ENCODE measurements at places on chromosomes 4 and X.

DNA sequence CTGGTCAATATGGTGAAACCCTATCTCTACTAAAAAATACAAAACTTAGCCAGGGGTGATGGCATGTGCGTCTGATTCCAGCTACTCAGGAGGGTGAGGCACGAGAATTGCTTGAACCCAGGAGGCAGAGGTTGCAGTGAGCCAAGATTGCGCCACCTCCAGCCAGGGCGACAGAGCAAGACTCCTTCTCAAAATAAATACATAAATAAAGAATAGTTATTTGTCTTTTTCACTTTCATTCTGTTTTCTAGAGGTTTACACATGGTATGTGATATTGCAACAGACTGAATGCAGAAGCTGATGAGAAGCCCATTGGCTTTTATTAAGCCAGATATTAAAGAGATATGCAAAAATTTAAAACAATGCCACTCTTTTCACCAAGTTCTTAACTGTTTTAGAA lies 8.2 kb downstream of the KLHL15 start:
- no peak for DNase-seq

DNA sequence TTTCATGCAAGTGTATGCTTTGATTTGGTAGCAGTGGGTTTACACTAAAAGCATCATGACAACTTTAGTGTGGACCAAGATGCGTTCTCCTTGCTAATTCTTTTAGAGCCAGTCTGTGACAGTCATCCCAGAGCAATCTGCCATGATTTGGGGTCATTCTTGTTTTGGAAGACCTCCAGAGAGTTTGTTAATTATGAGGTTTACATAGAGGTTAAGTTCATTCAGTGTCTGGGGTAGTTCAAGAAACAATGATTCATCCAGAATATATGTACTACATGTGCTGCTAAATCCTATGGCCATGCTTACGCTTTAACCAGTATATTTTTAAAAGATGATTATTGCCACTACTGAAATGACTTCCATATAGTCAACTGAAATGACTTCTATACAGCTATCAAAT lies 328.5 kb upstream of the AGA start:
- DNase-seq, result no peak

- no peak for DNase-seq
Measured at GRCh38 chr4:94537921-94538628, 86.3 kb downstream of the PDLIM5 start.

- no peak for DNase-seq
Measured at GRCh38 chr4:83440899-83441298, 14.7 kb downstream of the HELQ start.

DNA sequence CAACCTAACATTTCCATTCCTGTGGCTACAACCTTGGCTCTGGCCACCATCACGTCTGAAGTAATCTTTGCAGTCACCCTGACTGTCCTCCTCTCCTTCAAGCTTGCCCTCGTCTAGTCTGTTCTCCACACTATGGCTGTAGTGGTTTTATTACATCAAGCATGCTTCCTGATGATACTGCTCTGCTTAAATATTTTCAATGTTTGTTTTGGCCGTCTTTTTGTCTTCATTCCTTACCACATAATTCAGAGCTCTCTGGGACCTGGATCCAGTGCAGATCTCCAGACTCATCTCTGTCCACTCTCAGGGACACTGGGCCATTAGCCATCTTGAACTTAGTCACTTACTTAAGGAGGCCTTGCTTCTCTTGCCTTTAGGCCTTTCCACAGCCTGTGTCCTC lies 27.7 kb upstream of the FREM3 start:
- peak; percentile 19 for DNase-seq

DNA sequence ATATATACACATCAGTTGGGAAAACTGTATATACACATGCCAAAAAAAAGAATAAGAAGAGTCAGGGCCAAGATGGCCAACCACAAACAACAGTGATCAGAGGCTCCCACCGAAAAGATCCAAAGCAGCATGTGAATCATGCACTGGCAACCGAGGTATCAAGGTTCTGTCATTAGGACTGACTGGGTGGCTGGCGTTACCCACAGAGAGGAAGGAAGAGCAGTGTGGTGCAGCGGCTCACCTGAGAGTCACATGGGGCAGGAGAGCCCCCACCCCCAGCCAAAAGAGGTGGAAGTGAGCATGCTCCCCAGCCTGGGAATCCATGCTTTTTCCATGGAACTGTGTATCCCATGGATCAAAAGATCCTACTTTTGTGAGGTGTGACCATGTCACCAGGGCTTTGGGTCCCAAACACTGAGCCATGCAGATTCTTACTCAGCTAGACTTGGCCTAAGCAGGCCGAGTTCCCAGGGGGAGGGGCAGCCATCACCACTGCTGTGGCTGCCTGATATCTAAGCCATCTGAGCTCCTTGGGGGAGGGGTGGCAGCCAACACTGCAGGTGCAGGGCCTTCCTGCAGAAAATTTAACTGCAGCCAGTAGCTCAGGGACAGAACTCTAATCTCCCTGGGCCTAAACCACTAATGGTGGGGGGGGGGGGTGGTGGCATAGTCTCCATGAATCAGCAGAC lies 52.8 kb downstream of the P2RY10 start:
- DNase-seq, result no peak

GRCh38 chr4:165516281-165516833 lies 137.5 kb downstream of the CPE start:
- no peak for DNase-seq

GRCh38 chrX:20394451-20394850 lies 127.7 kb upstream of the RPS6KA3 start:
- DNase-seq, result no peak

DNA sequence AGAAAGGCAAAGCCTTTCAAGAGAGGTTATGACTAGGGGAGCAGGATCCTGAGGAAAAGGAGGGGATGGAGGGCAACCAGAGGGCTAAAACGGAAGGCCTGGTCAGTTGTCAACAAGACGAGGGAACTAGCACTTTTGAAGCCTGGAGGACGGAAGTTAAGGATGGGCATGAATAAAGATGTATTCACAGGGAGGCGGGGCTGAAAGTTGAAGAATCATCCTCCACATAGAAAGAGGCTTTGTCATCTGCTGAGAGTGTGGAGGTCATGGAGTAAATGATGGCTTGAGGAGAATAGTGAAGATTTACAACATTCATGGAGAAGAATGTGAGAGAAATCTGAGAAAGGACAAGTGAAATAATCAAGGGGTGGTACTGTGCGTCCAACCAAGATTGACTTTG lies 137.5 kb downstream of the MAGEB17 start:
- no peak for DNase-seq

GRCh38 chrX:4091046-4091760 lies 377.8 kb upstream of the PRKX start:
- no peak for DNase-seq

DNA sequence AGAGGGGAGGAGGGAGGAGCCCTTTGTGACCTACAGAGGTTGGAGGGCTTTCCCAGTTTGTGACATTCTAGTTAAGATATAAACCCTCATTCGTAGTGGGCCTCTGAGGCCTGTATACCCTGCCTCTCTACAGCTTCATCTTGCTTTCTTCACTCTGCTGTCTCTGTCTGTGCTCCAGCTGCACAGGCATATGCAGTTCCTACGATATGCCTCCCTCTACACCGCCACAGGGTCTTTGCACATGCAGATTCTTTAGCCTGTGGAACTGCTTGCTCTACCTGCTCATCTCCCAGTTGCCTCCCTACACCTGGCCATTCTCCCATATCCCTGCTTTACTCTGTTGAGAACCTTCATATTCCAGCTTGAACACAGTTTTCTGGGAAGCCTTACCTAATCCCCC lies 38.1 kb downstream of the SLIT2 start:
- DNase-seq, result no peak

- DNase-seq, result no peak
Measured at GRCh38 chr4:105361053-105361452, 112.8 kb downstream of the PPA2 start.

DNA sequence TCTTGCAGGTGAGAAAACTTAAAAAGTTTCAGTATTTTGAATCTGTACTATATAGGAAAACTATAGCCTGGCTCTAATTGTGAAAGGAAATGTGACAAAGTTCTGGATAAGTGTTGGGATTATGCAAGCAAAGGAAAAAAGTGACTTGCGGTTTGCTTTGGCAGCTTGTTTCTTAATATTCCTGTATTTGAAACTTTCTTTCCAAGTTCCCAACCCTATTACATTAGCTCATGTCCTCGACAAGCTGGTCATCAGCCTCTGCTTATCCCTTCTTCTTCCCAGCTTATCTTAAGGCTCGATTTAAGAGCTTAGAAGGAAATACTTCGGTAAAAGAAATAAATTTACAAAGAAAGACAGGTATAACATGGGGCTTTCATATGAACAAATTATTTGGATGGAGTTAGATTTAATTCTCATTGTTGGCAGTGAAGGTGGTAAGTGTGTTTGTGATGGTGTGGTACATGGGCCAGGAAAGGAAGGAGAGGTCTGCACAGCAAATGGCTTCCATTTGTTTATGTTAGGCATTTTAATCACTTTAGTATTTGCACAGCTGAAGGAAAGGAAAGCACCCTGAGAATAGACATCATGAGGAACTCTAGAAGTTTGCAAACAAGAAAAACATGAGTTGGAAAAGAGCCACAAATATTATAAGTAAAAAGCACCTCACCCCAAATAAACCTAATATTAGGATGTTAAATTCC lies 5.1 kb upstream of the MYOZ2 start:
- DNase-seq, result no peak

DNA sequence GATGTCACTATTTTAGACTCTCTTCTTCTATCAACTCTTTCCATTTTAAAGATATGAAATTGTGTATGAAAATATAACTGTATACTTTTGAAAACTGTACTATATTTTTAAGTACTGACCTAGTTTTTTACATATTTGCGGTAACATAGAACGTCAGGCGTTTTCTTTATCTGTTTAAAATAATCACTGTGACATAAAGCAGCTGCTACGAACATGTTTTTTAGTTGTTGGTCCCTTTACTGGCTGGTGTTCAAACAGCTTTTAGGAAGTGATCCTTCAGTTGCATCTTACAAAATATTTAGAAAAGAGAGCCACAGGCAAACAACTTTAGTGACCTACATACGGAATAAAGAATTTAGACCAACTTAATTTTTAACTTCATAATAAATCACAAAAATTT lies 73.1 kb downstream of the METTL14 start:
- no peak for DNase-seq

GRCh38 chrX:126489116-126489695 lies 63.4 kb downstream of the DCAF12L1 start:
- DNase-seq, result no peak

DNA sequence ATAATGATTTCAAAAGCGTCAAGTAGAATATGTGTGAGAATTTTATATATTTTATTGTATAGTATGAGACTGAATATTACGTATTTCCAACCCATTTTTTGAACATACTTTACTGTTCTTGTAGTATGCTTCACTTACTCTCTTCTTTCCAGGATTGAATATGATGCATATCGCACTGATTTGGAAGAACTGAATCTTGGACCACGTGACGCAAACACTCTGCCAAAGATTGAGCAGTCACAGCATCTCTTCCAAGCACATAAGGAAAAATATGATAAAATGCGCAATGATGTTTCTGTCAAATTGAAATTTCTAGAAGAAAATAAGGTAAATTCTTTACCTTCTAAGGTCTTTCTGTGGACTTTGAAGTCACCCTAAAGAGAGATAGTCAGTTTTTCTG lies 48.1 kb upstream of the FHDC1 start:
- no peak for DNase-seq

GRCh38 chr4:152004801-152005200 lies 244.0 kb upstream of the GATB start:
- no peak for DNase-seq

- no peak for DNase-seq
Measured at GRCh38 chrX:25156832-25157231, 141.1 kb upstream of the ARX start.

DNA sequence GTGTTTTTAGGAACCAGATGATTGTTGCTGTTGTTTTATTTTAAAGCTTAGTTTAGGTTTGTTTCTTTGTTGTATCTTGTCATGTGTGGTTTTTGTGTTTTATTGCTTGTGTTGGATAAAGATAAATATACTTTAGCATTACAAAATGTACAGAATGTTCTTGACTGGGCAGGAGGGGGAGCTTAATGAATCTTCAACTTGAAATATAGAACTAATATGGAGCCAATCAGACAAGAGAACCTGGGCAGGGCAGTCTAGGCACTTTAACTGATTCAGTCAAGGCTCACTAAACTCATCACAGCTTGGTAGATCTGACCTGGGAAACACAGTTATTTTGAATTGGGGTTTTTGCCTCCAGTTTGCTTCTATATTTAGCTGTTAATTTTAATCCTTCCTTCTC lies 304.2 kb downstream of the ARHGAP24 start:
- DNase-seq, result no peak

- no peak for DNase-seq
Measured at GRCh38 chrX:150899191-150899757, 806 bp upstream of the CD99L2 start.

- no peak for DNase-seq
Measured at GRCh38 chr4:1168191-1169101, 3.9 kb downstream of the SPON2 start.

- peak; percentile 0 for DNase-seq
Measured at GRCh38 chrX:50161127-50161526, 39.7 kb downstream of the AKAP4 start.

- DNase-seq, result peak; percentile 65
Measured at GRCh38 chr4:94419956-94420355, 31.8 kb upstream of the PDLIM5 start.

DNA sequence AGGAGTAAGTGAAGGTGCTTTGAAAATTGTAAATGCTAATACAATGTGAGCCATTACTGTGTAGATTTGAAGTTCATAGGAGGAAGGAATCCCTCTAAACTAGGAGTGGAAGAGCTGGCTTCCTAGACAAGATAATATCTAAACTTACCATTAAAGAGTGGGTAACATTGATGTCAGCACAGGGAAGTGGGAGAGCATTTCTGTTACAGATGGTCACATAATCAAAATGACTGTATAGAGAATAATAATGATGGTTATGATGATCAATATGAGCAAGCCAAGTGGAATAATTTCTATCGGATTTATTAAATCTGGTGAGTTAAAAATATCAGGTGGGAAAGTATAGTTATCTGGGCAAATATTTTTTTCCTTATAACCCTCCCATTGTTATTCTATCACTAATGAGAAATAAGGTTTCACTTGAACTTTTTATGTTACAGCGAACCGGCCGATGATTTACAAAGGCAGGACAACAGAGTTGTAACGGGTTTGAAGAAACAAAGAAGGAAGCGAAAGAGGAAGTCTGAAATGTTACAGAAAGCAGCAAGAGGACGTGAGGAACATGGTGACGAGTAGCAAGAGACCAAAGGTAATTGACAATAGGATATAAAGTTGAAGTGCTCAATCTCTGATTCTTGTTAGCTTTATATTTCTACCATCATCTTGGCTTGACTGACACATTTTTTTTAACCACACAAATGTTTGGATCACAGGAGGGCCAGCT lies 43.5 kb downstream of the FMR1NB start:
- DNase-seq, result no peak

Data from non-pigmented ciliary epithelial cell (primary cell).